ENCODE measurements at places on chromosomes 7 and 10. TPM values are rescaled to one million over a fixed set of nuclear protein-coding genes. Genes with fewer than 3 reads are reported as not detected.

The ADAM22 gene
- 0.07 TPM for total RNA-seq

The NME8 gene
- not detected for total RNA-seq

The UCN3 gene
- not detected for total RNA-seq

The TAS2R5 gene
- total RNA-seq = 4.4 TPM

The SPDYE6 gene
- not detected for total RNA-seq

The ELAPOR2 gene
- 10.5 TPM for total RNA-seq

The CPA2 gene
- total RNA-seq = not detected

The TDRD1 gene
- not detected for total RNA-seq

The CNPY1 gene
- not detected for total RNA-seq

The NUTM2E gene
- 0.21 TPM for total RNA-seq

The ERCC6 gene
- 22.9 TPM for total RNA-seq

The GRID2IP gene
- 0.14 TPM for total RNA-seq

The RAMP3 gene
- total RNA-seq = not detected

The TUBAL3 gene
- 0.36 TPM for total RNA-seq

The TSPAN13 gene
- 41.0 TPM for total RNA-seq

The PRLHR gene
- not detected for total RNA-seq

The AVPI1 gene
- total RNA-seq = 48.2 TPM

The SPDYE11 gene
- total RNA-seq = not detected

The GPNMB gene
- total RNA-seq = 83.7 TPM

The TAS2R4 gene
- 1.0 TPM for total RNA-seq

The METTL2B gene
- 33.8 TPM for total RNA-seq

The ARHGEF5 gene
- total RNA-seq = 24.9 TPM

The KNDC1 gene
- total RNA-seq = 0.07 TPM

The BAIAP2L1 gene
- total RNA-seq = 20.8 TPM

The OPALIN gene
- not detected for total RNA-seq

The FGFBP3 gene
- total RNA-seq = 0.34 TPM

Data from nasal cavity respiratory epithelium epithelial cell of viscerocranial mucosa (primary cell).